ENCODE measurements at places on chromosomes 1 and 21.

DNA sequence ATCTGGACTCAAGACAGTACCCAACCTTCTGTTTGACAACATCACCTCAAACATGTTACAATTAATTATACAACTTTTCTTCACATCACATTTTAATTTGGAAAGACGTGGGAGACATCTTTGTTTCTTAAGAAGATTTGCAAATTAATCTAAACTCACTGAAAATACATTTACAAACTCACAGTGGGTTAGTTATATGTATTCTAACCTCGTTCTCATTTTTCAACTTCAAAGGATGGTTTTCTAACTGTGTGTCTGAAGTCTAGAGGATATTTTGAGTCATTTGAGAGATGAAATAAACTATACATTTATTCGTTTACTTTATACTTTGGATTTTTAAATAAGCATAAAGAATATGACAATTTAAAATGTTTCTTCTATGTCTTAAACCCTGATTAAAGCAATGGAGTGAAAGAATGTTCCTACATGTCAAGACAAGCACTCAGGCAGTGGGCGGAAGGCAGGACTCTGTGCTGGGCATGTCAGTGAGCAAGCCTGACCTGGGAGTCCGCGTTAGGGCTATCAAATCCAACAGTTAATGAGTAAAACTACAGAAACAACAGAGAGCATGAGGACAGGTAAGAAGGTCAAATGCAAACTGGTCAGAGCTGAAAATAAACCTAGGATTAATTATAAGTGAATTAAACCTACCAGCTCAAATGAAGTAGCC, 76.5 kb upstream of the CTTNBP2NL start:
- no peak for DNase-seq

DNA sequence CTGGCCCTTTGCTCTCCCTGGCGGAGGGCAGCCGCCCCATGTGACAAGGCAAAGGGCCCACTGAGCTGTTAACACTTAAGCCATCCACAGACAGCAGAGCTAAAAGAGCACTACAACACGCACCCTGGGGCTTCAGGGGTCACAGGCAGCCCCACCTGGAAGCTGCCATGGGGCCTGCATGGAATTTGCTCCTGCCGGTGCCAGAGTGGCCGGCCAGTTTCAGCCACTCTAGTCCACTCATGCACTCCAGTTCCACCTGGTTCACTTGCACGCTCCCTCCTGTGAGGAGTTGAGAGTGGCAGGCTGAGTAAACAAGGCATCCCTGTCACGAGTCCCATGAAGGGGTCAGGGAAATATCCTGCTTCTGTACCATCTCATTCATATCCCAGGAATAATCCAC, 55.3 kb downstream of the RIMS3 start:
- DNase-seq, result no peak

- DNase-seq, result no peak
Measured at GRCh38 chr1:61368876-61369275, 286.5 kb downstream of the NFIA start.

DNA sequence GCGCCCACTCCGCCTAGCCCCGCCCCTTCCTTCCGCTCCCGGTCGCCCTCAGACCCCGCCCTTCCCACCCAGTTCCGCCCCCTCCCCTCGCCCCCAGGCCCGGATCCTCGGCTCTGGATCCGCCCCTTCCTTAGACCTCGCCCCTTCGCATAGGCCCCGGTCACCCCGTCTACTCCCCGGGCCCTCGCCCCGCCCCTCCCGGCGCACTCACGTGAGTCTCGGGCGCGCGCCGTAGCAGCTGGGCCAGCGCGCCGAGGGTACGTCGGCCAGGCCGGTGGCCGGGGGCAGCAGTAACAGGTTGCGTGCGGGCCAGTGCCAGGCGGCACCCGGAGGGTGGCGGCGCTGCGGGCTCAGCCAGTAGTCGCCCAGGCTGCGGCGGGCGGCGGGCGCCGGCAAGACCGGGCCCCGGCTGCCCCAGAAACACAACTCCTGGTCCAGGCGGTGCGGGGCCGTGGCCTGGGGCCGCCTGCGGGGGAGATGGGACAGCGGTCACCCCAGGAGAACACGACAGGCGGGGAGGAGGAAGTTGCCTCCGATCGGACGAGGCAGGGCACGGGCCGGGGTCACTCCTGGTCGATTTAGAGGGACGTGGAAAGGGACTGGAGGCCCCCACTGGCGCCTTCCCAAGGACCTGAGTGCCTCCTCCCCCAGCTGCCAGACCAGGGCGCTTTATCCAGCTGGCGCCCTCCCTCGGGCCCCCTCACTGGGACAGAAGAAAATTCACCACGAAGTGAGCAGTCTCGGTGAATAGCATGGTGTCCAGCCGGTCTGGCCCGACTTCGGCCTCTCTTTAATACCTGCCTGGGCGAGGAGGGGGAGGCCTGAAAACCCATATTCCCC, 10.7 kb downstream of the FAM229A start:
- DNase-seq, result peak; percentile 95

DNA sequence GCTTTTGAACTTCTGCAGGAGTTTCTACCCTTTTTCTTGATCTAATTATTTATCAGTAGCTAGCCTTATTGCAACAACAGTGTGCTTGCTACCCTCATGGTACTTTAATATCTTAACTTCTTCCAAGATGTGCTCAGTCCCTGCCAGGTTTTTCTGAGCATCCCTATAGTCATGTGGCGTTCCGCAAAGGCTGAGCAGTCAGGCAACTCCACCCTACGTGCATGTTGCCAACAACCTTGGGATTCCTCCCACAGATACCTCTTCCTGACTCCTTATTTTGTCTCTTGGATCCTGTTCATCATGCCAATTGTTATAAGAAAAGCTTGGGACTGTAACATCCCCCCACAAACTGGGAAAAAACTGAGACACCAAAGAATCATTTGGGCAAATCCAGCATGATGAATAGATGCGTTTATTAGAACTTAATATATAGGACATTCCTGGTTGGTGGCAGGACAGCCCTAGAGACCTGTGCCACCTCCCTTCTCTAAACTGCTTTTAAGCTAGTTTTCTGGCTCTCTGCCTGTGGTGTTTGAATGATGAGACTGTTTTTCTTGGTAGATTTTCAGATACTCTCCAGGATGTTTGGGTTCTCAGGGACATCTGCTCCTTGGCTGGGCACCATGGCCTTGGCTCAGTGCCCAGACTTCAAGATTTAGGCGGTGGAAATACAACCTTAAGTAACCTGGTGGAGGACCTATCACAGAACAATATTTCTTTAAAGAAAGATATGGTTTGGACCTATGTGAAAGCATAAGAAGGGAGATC, 27.1 kb upstream of the KCTD3 start:
- DNase-seq, result peak; percentile 56

GRCh38 chr1:45037456-45037855, 25.4 kb downstream of the UROD start:
- DNase-seq, result peak; percentile 7

DNA sequence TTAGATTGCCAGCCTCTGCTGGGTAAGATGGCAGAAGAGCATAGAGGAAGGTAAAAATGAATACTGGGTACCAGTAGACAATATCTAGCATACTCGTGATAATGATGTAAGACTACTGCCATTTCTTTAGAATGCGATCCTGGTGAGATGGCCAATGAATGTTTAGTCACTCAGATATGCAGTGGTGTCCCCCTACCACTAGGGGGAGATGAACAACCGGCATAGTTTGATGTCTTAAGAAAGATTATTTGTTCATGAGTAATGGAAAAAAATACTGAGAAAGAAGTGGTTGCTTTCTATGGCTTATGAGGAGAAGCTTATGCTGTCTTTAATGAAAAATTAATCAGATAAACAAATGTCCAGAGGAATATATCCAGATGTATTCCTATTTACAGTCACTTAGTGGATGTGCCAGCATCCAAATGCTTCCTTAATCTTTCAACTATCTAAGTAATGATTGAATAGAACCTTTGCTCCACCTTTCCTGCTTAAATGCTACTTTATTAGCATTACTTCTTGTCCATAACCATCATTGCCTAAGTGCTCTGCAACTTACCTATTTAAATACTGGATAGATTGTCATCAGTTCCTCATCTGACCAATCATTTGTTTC, 256.6 kb downstream of the ST6GALNAC3 start:
- DNase-seq, result peak; percentile 79

DNA sequence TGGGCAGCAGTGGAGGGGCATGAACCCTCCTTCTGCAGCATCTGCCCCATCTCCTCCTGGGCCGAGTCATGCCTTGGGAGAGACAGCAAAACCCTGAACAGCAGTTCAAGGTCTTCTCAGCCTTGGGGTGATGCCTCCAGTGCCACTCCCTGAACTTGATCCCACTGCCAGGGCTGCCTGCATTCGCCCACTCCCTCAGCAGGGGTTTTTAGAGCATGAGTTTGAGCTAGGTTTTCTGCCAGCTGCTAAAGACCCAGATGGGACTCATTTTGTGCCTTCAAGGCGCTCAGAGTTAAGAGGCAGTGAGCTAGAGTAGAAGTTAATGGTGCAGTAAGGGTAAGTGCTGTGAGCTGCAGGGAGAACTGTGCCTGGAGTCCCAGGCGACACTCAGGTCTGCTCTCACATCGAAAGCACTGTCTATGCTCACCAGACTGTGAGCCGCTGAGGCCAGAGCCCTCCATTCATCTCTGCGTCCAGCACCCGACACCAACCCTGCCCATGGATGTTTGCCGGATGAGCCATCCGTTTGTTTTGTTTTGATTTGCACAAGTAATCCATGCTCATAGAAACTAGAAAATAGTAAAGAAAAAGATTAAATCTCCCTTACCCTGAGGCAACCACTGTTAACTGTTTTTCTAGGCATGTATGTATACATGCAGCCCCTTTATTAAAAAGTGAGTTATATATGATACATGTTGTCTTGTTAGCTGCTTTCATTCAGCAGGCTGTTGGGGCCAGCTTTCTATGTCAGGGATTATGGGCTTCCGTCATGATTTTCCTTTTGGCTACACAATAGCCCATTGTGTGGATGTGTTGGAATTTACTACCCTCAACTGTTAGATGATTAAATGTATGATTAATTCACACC, 67.8 kb downstream of the VPS26C start:
- peak; percentile 41 for DNase-seq

GRCh38 chr21:43370888-43371570, 55.9 kb downstream of the SIK1 start:
- no peak for DNase-seq

- peak; percentile 90 for DNase-seq
Measured at GRCh38 chr1:94160811-94161210, 39.9 kb upstream of the ABCA4 start.

DNA sequence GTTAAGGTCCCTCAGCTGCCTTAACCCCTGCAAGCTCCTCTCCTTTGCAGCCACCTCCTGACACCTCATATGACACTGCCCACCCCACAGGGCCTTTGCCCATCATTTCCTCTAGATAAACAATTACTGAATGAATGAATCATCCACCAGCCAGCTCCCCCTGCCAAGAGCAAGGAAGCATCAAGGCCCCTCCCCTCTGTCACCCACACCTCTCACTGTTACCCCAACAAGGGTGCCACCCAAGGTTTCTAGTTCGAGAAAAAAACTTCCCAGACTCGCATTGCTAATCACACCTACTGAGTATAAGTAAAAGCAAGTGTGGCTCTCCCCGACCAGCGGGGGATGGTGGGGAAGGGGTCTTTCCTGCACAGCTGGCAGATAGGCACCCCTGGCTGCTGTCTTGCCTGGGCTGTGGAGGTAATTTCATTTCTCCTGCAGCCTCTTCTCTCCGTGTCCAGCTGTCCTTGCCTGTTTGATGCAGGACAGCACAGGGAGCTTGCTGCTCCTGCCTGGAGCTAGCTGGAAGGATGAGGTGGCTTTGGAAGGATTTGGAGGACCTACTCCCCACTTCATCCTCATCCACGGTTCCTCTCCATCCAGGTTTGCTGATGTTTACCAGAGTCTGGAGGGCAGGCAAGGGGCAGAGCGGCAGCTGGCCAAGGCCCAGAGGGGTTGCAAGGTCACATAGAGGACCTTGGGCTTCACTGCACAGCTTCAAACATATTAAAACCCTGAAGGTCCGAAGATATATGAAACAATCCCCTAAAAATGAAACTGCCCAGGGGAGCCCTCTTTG, 33.1 kb upstream of the LBR start:
- DNase-seq, result peak; percentile 47

DNA sequence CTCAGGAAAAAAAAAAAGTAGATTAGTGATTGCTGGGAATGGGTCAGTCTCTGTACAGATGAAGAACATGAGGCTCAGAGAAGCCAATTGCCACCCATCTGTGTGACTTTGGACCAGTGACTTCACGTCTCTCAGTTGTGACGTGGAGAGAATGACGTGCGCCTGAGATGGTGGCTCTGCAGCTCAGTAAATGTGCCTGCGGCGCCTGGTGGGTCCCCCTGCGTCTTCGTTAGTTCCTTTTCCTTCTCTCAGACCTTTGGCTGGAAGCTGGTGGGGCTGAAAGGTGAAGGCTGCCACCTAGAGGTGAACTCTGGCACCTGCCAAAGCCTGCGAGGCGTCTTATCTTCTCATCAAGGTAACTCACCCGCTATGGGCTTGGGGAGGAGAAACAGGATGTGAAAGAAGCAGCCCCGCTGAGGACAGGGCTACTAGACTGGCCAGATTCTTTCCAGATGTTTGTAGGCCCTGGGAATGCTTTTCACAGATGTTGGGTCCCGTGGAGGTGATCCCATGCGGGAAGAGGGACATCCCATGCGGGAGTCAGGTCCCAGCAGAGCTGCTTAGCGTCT, 8.7 kb upstream of the E2F2 start:
- peak; percentile 89 for DNase-seq

DNA sequence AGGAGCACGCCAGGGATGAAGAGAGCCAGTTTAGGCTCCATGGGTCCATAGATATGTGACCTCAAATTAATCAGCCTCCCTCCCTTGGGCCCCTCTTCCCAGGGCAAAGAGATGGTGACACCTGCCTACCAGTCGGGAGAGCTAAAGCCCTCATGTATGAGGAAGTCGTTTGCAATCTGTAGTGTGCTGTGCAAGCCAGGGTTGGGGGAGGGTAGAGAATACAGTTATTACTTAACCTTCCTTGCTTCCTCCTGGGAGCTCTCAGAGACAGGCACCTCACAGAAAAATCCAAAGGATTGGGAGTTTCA, 4.0 kb downstream of the PGLYRP4 start:
- no peak for DNase-seq

GRCh38 chr1:87449348-87449963, 120.8 kb downstream of the LMO4 start:
- peak; percentile 13 for DNase-seq

DNA sequence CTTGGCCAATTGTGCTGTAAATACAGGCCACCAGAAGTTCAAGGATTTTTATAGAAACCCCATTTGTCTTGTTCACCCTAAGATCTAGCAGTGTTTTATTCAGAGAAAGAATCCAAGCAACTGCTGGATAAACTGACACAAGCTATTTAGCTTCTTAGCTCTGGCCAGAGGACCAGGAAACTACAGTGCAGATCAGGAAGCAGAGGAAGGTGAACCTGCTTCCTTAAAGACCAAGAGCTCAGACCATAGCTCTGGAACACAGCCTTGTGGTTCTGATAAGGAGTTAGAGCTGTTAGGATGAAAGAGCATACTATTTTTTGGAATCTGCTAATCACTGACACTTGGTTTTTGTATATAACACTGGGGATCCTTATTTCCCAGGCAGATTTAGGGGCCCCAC, 5.2 kb upstream of the CCDC17 start:
- no peak for DNase-seq

- DNase-seq, result peak; percentile 95
Measured at GRCh38 chr1:241918879-241919278, 38.7 kb upstream of the BECN2 start.

GRCh38 chr1:9691691-9692090, 40.2 kb downstream of the PIK3CD start:
- DNase-seq, result peak; percentile 33

GRCh38 chr1:221945669-221946068, 203.8 kb upstream of the DUSP10 start:
- DNase-seq, result no peak

- peak; percentile 26 for DNase-seq
Measured at GRCh38 chr1:14910984-14911721, 242.4 kb upstream of the TMEM51 start.
